ENCODE measurements at places on chromosomes 16 and 17.

DNA sequence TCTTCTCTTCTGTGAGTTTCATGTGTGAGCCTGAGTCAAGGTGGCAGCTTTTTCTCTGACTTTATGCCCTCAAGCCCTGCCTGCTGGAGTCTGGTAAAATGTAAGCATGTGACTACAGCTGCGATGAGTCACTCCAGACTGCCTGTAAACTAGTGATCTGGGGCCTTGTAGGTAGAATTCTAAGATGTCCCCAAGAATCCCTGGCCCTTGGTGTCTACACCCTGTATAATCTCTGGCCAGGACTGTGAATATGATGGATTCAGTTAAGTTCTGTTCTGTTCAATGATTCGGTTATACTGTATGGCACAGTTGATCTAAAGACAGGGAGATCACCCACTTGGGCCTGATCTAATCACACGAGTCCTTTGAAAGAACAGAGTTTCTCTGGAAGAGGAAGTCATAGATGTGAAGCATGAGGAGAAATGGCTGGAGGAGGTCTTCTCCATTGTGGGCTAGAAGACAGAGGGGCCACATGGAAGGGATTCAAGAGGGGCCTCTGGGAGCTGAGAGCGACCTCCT lies 29.8 kb downstream of the PRSS54 start:
- DNase-seq, result no peak

- no peak for DNase-seq
Observed at GRCh38 chr17:2013994-2014317, 11.2 kb downstream of the RTN4RL1 start.

DNA sequence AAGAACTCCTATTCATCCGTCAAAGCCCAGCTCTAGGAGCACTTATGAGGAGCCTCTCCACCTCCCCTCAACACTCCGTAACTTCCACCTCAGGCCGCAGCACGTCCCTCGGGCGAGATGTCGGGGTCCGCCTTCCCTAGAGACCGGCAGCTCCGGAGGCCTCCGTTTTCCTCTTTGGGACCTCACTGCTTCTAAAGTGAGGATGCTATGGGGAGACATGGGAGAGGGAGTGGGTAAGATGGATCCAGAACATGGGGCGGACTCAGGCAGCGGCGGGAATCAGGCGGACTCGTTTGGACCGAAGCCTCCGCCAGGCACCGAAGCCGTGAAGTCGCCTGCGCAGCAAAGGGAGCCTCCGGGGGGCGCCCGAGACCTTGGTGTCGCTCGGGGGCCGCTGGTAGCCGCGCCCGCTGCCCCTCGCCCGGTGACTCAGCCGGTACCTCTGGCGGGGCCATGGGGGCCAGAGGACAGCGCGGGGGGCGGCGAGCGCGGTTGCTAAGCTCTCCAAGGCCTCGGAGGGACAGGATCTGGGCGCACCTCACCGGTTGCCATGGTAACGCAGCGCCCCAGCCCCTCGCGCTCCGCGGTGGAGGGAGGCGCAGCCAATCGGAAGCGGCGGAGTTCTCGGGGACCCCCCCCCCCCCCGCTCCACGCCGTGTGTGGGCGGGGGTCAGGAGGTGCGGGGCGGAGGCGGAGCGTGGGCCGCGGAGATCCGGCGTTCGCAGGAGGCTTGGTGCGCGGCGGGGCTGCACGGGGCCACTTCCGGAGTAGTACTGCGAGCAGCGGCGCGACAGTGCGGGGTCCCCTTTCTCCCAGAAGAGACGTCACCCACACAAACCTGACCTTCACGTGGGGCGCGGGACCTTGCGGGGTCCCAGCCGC lies 1.3 kb upstream of the HIC1 start:
- peak; percentile 48 for DNase-seq

- DNase-seq, result no peak
Observed at GRCh38 chr16:81873206-81873605, 94.1 kb downstream of the PLCG2 start.

DNA sequence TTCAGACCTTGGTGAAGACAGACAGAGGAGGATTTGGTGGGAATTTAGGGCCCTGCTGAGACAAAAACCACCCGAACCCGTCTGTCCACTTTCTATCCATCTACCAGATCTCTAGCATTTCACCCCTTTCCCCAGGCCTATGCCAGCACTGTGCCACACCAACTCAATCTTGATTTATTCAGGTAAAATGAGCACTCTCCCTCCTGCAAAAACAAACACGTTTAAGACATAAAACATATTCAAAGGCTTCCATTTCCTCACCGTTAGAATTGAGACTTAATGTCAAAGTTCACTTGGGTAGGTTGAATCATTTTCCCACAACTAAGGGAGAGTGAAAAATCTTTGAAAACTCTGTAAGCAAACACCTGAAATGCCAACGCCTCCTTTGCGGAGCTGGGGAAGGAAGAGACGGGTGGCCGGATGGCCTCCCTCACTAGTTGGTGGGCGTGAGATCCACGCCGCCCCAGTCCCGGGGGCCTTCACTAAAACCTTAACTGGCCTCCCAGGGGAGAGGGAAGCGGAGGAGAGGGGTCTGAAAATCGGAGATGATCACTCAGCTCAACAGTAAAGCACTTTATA lies 862 bp downstream of the DCAKD start:
- no peak for DNase-seq

- no peak for DNase-seq
Observed at GRCh38 chr17:8922451-8922850, 43.1 kb downstream of the PIK3R5 start.

All from stimulated activated CD8-positive, alpha-beta memory T cell treated with anti-CD3 and anti-CD28 coated beads, Interleukin-2, amount 100 ng/mL, for 1 hour (primary cell).